ENCODE measurements at places on chromosomes 2 and 18. TPM values are rescaled to one million over a fixed set of nuclear protein-coding genes. Genes with fewer than 3 reads are reported as not detected.

DNA sequence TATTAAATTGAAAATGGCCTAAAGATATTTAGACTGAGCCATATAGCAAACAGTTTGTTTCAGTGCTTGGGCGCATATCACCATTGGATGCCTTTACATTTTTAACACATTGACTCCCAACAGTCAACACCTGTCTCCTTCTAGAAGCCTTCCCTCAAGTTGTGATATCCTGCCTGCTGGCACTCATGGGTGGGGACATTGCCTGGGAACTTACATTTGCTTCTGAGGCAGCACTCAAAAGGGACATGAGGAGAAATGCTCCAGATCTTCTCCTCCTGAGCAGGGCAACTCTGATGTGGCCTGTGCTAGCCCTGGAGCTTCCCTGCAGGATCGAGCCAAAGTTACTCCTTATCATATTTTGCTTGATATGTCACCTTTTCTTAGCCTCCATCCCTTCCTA, 392.2 kb downstream of the CDH7 start:
- no peak for DNase-seq

GRCh38 chr2:54336977-54337255, 80.9 kb upstream of the TSPYL6 start:
- DNase-seq: no peak

DNA sequence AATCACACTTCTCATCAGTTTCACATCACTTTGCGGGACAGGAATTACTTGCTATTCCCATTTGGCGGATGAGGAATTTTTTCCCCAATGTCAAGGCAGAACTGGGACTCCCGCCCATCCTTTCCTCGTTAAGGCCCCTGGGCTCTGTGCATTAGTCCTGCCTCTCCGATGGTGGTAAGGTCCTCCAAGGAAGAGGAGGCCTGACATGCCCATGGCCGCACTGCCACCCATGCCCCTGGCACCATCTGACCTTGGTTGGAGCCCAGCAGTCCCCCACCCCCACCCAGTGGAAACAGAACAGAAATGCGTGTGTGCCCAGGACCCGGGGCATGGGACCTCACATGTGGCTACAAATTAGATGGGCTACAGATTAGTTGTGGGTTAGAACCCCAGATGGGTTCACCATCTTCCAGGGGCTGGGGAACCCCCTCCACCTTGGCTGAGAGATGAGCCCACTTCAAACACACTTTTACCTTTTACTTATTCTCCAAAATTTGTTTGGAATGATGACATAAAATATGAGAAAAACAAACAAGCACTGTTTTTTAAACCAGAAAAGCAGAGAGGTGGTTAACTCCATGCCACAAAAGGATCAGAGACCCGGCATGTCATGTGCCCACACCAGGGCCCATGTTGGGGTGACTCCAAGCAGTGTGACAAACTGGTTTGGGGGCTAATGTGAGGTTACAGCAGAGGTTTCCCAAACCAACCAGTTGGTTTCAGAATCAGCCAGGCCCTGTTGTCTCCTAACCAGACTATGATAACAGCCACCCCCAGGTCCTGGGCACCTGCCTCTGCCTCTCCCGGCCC, 11.0 kb upstream of the DUSP2 start:
- DNase-seq: no peak

DNA sequence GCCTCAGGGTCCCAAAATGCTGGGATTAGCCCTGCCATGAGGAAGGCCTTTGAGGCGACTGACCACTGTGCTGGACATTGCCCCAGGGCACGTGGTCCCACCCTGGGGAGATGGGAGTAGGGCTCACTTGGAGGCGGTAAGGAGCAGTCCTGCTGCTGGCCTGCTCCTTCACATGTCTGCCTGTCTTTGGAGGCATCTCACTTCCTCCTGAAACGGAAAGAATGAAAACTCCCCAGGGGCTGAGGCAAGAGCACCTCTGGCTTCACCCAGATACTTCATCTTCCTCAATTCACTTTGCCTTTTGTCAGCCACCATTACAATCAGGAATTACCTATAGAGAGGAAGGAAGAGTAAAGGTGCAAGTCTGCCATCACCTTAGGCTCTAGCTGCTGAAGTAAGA, 59.9 kb upstream of the GATA6 start:
- peak; percentile 3 for DNase-seq

SP9 gene
- not detected for total RNA-seq

MPP4 gene
- total RNA-seq: not detected
